ENCODE measurements at places on chromosomes 3 and 15.

DNA sequence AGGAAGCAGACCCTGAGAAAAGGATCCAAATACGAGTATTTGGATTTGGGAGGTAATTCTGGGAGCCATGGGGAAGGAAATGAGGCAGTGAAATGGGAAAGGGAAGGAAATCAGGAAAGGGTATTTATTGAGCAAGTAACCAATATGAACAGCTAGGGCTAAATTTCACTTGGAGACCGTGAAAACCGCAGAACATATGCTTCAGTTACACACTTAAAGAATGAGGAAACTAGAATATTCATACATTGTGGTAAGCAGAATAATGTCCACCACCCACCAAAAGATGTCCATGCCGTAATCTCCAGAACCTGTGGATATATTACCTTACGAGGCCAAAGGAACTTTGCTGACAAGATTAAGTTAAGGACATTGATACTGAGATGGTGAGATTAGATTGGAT is 63.3 kb downstream of the LRRN1 start:
- no peak for DNase-seq

DNA sequence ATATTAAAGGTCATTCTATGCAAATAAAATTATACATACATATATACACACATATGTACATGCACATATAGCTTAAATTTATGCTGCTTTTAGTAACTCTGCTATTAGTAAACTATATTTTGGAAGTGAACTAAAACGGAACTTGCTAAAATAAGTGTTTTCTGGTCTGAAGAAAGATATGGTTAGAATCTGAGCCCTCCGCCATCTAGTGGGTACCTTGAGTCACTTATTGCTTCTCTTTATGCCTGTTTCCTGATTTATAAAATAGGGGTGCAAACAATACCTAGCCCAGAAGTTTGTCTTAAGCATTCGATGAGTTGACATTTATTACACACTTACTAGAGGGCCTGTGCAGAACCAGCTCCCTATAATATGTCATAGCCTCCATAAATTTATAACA is 255.7 kb downstream of the CNTN6 start:
- peak; percentile 10 for DNase-seq

DNA sequence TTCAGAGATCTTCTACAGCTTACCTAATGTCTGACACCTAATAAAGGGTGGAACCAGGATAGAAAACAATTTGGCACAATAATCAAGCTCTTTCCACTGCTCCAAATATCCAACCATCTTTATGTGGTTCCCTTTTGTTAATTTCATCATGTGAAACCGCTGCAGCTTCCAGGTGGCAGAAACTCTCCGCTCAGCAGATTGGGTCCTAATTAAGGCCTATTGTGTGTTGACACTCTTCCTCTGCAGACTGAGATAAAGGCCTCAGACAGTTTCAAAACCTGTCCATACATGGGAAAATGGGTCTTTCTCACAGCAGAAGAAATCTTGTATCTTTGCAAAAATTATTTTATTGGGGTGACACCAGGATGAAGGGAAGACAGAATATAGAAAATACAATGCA is 1002.4 kb upstream of the SEMA6D start:
- DNase-seq, result no peak

DNA sequence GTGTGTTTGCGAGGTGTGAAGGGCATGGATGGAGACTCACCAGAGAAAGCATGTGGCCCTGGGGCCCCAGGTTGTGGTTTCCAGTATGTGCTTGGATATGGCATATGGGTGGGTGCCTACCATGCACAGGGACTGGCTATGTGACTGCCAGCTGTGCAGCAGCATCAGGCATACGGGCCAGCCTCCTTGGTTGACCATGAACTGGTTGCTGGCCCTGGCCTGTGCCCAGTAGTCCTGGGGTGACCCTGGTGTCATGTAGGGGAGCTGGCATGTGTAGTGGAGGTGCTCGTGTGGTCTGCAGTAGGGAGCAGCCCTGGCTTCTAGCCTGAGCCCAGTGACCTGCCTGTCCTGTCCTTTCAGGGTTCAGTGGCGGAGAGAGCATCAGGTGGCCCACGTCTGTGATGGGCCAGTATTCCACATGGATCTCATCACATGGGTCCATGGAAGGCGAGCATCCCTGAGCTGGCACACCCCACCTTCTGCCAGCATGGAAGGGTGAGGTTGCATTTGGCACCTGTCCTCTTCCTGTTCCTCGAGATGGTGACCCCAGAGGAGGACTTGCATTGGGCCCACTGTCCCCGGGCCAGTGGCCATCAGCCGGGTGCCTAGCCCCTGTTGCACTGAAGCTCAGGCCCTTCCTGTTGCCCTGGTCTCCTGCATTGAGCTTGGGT is 228.9 kb downstream of the SNRPN start:
- DNase-seq, result no peak

GRCh38 chr15:74460298-74460697 is 662 bp downstream of the UBL7 start:
- no peak for DNase-seq

GRCh38 chr15:100653608-100654007 is 51.2 kb downstream of the ASB7 start:
- DNase-seq, result no peak

GRCh38 chr3:66642019-66642418 is 141.2 kb upstream of the LRIG1 start:
- DNase-seq, result no peak

DNA sequence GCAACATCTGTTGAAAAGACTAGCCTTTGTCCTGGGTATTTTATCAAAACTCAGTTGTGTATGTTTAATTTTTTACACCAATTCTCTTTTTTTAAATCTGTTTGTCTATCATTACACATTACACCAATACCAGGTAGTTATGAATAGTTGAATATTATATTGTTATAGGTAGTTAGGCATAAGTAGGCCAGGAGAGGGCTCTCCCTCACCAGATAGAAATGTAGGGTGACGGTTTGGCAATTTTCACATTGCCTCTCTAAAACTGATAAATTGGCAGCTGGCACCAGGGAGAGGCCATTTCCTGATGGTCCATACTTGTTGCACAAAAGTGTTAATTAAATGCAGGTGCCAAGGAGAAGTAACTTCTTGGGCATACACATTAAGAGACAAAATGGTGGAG is 483.1 kb upstream of the EPHA6 start:
- no peak for DNase-seq

- peak; percentile 11 for DNase-seq
Measured at GRCh38 chr15:25609371-25609770, 170.5 kb upstream of the UBE3A start.

DNA sequence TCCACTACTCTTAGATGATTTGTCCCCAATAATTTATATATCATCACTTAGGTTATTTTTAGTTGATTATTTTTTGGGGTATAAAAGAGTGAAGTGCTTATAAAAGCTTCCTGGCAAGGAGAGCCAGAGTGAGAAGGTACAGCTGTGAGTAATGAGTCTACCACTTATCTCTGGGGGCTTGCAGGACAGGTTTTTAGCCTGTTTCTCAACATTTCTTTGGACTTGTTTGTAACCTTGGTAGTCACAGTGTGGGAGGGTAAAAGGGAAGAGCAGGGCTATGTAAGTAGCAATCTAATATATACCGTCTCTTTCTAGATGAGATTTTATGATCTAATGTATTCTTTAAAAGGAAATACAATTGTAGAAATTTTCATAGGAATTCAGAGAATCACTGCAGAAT is 321.3 kb upstream of the GOLIM4 start:
- no peak for DNase-seq

DNA sequence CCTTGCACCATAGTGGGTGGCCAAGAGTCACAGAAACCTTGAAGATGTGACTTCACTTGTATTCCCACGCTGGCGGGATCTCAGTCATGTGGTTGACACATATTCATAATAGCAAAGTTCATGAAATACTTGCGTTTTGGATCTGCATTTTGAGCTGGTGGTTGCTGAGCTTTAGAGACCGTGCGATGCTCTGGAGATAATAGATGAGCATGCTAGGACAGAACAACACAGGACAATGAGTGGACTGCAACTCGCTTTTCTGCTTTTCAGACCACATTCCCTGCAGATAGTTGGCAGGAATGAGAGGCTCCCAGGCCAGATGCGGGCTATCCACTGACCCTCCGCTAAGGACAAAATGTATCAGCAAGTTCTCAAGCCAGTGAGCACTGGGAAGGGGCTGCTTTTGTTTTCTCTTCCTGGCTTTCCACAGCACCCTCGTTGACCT is 13.8 kb upstream of the STARD5 start:
- peak; percentile 66 for DNase-seq

- no peak for DNase-seq
Measured at GRCh38 chr3:71061581-71061980, 521.9 kb downstream of the FOXP1 start.

DNA sequence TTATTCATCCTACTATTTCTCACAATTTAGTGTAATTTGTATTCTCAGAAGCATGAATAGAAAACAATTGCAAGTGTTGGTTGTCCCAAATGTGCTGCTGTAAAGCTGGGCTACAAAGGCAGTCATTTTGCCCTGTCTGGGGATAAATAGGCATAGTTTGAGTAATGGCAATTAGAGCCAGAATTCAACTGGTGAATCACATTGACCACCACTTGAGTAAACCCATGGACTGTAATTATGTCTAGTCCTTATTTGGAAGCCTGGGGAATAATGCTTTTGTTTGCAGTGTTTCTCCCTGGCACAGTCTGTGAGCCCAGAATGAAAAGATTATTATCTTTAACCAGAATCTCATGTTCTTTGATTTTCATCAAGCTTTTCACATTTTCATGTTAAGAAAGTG is 30.5 kb upstream of the CHL1 start:
- DNase-seq, result peak; percentile 2

DNA sequence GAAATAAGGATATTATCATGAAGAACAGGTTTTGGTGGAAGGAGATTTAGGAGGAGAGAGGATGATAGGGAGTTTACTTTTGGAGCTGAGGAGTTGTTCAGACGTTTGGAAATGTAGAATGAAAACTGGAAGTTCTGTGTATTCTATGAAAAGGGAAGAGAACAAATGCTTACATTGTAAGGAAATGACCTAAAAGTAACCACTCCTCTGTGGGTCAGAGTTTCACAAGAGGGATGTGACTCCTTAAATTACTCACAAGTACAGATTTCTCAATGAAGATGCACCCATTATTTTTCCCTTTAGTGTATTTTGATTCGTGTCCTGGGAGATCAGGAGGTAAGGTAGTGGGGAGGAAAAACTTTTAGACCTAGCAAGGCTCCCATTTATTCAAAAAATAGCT is 4.0 kb downstream of the RNF13 start:
- DNase-seq, result peak; percentile 91

- DNase-seq, result peak; percentile 86
Measured at GRCh38 chr15:82849556-82850512, 40.4 kb downstream of the WHAMM start.

DNA sequence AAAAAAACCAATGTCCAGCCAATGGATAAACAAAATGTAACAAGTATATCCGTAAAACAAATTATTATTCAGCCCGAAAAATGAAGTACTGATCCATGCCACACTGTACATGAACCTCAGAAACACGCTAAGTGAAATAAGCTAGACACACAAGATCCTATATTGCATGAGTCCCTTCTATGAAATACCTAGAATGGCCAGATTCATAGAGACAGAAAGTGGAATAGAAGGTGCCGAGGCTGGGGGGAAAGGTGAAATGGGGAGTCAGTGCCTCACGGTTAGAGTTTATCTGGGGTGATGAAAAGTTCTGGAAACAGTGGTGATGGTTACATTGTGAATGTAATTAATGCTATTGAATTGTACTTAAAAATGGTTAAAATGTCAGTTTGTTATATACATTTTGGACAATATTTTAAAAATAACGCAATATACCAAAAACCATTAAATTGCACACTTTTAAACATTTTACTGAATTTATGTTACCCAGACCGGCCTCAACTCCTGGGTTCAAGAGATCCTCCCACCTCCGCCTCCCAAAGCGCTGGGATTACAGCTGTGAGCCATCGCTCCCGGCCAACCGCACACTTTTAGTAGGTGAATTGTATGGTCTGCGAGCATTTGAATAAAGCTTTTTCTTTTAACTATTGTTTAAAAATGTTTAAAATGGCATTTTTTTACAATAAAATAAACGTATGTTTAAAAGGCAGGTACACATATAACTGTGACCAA is 2.1 kb downstream of the RNF168 start:
- DNase-seq, result peak; percentile 37

- DNase-seq, result no peak
Measured at GRCh38 chr15:64131547-64131946, 20.0 kb upstream of the SNX22 start.

GRCh38 chr3:103532986-103533385 is 1098.2 kb downstream of the ZPLD1 start:
- DNase-seq, result no peak

DNA sequence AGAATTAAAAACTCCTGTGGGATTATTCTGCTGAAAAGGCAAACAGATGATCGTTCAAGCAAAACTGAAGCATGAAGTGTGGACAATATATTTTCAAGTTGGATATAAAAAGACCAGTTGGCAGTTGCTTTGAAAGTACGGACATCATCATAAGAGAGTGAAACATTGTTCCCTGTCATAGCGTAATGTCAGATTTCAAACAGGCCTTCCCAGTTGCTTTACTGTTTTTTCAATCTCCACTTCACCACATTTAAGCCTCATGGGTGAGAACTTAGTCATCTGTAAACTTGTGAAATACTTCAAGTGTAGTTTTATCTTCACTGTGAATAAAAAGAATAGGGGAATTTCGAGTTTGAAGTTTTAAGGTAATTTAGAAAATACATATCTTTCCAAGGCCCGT is 435.1 kb upstream of the CNTN3 start:
- DNase-seq, result no peak

GRCh38 chr3:182650568-182651128 is 142.7 kb upstream of the ATP11B start:
- DNase-seq, result no peak

GRCh38 chr3:13596426-13597205 is 47.7 kb downstream of the FBLN2 start:
- no peak for DNase-seq

- no peak for DNase-seq
Measured at GRCh38 chr15:73867426-73867825, 5.9 kb upstream of the TBC1D21 start.

DNA sequence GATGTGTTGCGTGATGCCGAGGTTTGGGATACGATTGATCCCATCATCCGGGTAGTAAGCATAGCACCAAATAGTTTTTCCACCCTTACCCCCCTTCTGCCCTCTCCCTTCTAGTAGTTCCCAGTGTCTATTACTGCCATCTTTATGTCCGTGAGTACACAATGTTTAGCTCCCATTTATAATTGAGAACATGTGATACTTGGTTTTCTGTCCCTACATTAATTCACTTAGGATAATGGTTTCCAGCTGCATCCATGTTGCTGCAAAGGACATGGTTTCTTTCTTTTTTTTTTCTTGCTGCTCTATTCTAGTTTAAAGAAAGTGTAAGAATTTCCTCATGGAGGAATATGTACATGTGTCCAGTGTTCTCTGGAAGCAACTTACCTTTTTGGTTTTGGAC is 51.8 kb downstream of the NSUN3 start:
- peak; percentile 41 for DNase-seq

DNA sequence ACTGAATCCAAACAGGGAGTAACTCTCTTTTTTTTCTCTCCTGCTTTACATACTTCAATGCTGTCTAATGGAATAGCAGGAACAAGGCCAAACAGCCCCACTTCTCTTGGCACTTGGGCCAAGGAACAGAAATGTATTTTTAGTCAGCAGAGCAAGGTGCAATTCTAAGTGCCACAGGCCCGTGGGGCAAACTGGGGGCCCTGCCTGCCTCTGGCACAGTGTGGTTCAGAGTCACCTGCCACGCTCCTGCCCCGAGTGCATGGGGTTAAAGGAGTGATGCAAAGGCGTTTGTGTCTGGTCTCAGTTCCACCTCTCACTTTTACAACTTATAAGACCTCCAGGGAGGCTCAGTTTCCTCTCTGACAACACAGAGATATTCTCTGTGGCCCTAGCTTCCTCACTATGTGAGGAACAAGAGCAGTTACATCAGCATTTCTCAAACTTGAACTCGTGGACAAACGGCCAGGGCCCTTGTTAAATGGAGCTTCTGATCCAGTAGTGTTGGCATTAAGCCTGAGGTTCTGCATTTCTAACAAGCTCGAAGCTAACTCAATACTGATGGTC is 51.3 kb downstream of the LRIG1 start:
- no peak for DNase-seq
